ENCODE measurements at places on chromosomes 13 and 19. TPM values are rescaled to one million over a fixed set of nuclear protein-coding genes. Genes with fewer than 3 reads are reported as not detected.
A peak's percentile ranks its signal among the peaks of the same experiment; 100 is the strongest.

TMEM255B gene
- 7.7 TPM for total RNA-seq

- no peaks in the 10 kb centered on the region for H3K27me3 ChIP-seq
- H3K36me3 ChIP-seq: no peaks in the 10 kb centered on the region
- no peak overlapping the region for H3K4me3 ChIP-seq
- no peak overlapping the region for H3K27ac ChIP-seq
These were observed 920.0 kb downstream of the UQCRFS1 start for GRCh38 chr19:28292822-28293500.

GRCh38 chr13:110652764-110653163 is 37.4 kb downstream of the NAXD start:
- peaks cover 8% of the 10 kb centered on the region for H3K36me3 ChIP-seq
- no peak for DNase-seq
- H3K4me1 ChIP-seq: no peaks in the 10 kb centered on the region
- no peak overlapping the region for H3K27ac ChIP-seq
- H3K4me3 ChIP-seq: no peak overlapping the region
- H3K27me3 ChIP-seq: no peaks in the 10 kb centered on the region

ZNF17 gene
- 19.9 TPM for total RNA-seq

- DNase-seq: peak; percentile 10
- H3K4me1 ChIP-seq: peaks cover 2% of the 10 kb centered on the region
- peaks cover 25% of the 10 kb centered on the region for H3K27me3 ChIP-seq
- no peak overlapping the region for H3K4me3 ChIP-seq
These were observed 13.7 kb downstream of the FAM124A start for GRCh38 chr13:51235756-51236490.

BSPH1 gene
- total RNA-seq: not detected

REXO1 gene
- total RNA-seq: 5.2 TPM
